Panc1 (cell line): ENCODE measurements at places on chromosomes 11 and 22. TPM values are rescaled to one million over a fixed set of nuclear protein-coding genes. Genes with fewer than 3 reads are reported as not detected.

Gene DUSP8
- total RNA-seq, result 5.5 TPM

Gene OR51B6
- not detected for total RNA-seq

Gene TEAD1
- total RNA-seq, result 102 TPM

Gene VSIG10L2
- total RNA-seq, result not detected

Gene CDC42EP1
- 62.5 TPM for total RNA-seq

Gene TMEM109
- 91.8 TPM for total RNA-seq

Gene SPON1
- 0.10 TPM for total RNA-seq

Gene MTFP1
- total RNA-seq, result 21.5 TPM

Gene MOGAT2
- total RNA-seq, result 0.08 TPM

Gene PVALB
- total RNA-seq, result not detected

Gene WNT11
- 1.1 TPM for total RNA-seq

Gene MFRP
- total RNA-seq, result not detected

Gene MED15
- total RNA-seq, result 59.3 TPM

Gene SELENOO
- total RNA-seq, result 34.3 TPM
